GM18507 (cell line): ENCODE measurements at places on chromosomes 1 and 21.

- no peak for DNase-seq
Observed at GRCh38 chr1:25425098-25426085, 4.8 kb upstream of the RHCE start.

DNA sequence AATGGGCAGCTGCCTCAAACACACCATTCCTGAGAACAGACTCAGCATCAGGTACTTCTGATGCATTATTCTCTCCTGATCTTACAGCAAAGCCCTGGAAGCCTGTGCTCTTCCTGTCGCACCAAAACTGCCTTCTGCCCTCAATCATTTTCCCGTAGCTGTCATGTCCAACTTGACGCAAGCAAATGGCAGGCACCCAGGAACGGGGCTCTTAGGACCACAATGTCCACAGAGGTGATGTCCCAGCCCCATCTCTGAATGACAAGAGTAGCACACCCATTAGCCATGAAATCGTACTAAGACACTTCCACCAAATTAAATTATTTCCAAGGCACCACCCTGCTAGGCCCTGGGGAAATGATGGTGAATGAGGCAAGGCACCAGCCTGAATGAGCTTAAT lies 47.1 kb downstream of the PTPN14 start:
- DNase-seq, result no peak

GRCh38 chr1:182015360-182015759 lies 46.2 kb downstream of the ZNF648 start:
- DNase-seq, result no peak

GRCh38 chr1:231982871-231983587 lies 356.4 kb downstream of the DISC1 start:
- no peak for DNase-seq

GRCh38 chr1:38586993-38587646 lies 272.5 kb downstream of the RRAGC start:
- peak; percentile 58 for DNase-seq

DNA sequence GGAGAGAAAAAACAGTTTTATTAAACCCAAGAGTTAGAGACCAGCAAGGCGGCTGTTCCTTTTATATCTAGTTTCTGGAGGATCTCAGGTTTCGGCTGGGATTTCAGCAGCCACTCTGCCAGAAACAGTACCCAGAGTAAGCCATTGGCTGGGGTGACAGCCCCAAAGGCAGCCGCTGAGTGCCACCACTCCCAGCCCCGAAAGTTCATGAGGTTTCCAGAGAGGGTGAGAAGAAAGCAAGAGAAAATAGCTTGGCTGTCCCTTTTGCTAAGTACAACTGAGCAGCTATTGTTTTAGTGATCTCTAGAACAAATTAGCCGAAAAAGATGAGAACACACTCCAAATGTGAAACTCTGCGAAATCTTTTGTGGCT lies 1.2 kb downstream of the SH3BGR start:
- no peak for DNase-seq

GRCh38 chr1:39360731-39361130 lies 130.7 kb upstream of the BMP8A start:
- no peak for DNase-seq

GRCh38 chr1:35539073-35539823 lies 18.0 kb downstream of the KIAA0319L start:
- DNase-seq, result no peak

- DNase-seq, result no peak
Observed at GRCh38 chr1:21511579-21512522, 2.6 kb downstream of the ALPL start.

GRCh38 chr1:14921057-14921456 lies 232.5 kb upstream of the TMEM51 start:
- DNase-seq, result no peak

- no peak for DNase-seq
Observed at GRCh38 chr21:37393030-37393429, 26.5 kb downstream of the DYRK1A start.

- DNase-seq, result no peak
Observed at GRCh38 chr1:16727190-16728111, 12.9 kb upstream of the RNU1-4 start.
